ENCODE measurements at places on chromosomes 1 and 21.

- no peak for DNase-seq
Observed at GRCh38 chr1:67889953-67890567, 56.8 kb upstream of the GNG12 start.

GRCh38 chr1:24392982-24393650 is 20.5 kb downstream of the STPG1 start:
- no peak for DNase-seq

DNA sequence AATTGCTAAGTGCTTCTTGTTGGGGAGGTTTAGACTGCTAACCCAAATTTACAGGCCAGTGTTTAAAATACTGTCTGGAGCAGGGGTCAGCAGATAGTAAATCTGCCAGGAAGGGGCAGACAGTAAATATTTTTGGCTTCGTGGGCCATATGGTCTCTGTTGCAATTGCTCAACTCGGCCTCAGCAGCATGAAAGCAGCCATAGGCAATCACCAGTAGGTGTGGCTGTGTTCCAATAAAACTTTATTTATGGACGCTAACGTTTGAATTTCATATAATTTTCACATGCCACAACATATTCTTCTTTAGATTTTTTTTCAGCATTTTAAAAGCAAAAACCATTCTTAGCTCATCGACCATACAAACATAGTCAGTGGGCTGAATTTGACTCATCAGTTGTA is 172.7 kb downstream of the BRINP2 start:
- no peak for DNase-seq

DNA sequence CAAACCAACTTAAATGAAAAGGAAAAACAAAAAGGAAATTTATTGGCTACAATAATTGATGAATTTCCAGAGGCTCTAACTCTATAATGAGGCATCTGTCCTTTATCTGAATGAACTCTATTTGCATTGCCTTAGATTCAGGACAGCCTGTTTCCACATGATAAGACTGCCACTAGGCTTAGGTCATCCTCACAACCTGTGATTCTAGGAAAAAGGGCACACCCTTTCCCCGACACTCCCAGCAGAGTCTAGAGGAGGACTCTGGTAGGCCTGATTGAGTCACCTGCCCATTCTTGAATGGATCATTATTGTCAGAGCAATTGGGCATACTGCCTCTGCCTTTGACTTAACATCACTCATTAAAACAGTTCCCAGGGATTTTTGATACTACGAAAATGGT is 262.8 kb downstream of the TPR start:
- no peak for DNase-seq

DNA sequence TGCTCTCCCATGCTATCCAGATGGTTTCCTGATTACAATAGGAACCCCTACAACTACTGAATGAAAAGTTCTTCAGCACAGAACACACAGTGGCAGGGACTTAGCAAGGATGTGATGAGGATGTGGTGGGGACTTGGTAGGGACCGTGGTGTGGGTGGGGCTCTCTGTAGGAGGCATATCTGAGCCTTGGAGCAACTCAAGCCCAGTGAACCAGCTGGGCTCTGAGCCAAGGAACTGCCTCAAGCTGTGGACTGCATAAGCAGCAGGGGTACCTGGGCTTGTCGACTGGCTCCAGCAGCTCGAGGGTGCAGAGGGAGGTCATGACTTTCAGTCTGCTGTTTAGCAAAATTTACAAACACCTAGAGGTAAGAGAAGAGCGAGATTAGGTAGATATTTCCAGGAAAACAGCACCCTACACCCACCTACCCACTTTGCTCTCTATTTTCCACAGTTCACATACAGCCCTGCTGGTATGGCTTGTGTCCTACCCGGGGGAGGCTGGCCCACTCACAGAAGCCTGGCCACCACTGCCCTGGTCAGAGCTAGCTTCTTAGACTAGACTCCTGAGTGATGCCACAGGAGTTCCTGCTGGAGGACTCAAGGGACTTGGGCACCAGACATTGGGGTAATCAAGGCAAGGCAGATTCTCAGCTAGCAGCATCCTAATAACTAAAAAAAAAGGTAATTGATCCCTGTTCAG is 86.8 kb upstream of the GCLM start:
- no peak for DNase-seq

DNA sequence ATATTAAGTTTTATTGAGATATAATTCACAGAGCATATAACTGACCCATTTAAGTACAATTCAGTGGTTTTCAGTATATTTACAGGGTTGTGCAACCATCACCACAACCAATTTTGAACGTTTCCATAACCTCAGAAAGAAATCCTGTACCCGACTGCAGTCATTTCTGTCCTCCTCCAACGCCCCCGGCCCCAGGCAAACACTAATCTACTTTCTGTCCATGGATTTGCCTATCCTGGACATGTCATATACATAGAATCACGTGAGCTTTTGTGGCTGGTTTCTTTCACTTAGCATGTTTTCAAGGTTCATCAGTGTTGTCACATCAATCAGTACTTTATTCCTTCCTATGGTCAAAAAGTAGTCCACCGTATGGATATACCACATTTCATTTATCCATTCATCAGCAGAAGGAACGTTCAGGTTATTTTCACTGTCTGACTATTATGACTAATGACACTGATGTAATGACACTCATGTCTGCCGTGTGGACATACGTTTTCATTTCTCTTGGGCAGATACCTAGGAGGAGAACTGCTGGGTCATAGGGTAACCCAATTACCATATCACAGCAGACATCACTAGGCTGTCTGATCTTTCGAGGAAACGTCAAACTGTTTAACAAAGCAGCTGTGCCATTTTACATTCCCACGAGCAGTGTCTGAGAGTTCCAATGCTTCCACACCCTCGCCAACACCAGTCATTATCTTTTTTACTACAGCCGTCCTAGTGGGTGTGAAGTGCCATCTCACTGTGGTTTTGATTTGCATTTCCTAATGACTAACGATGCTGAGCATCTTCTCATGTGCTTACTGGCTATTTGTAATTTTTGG is 30.8 kb downstream of the MRPL37 start:
- DNase-seq, result no peak

DNA sequence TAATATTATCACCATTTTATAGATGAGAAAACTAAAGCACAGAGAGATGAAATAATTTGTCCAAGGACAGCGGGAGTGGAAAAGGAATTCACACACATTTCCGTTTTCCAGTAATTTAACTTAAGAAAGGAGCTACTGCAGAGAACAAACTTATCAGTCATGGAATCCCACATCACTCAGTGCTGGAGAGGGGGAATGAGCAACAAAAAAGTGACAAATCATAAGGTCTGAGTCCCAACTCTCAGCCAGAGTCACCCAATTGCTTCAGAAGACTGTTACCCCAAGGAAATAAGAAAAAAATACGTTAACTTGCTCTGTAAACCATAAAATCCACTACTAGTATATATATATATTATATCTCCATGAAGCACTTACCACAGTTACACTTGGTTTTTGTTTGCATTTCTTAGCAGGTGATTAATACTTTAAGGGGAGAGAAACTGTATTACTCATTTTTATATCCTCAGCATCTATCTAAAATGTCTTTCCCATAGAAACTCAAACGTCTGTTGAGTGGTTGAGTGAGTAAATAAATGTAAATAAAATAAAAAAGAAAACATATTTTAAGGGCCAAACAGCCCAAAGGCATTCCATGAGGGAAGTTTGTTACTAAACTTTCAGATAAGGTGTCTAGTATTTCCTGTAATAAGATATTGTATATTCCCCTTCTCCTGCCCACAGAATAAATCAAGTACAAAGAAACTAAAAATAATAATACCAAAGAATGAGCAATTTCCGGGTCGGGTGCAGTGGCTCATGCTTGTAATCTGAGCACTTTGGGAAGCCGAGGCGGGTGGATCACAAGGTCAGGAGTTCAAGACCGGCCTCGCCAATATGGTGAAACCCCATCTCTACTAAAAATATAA is 76.8 kb downstream of the SLC45A1 start:
- DNase-seq, result no peak

DNA sequence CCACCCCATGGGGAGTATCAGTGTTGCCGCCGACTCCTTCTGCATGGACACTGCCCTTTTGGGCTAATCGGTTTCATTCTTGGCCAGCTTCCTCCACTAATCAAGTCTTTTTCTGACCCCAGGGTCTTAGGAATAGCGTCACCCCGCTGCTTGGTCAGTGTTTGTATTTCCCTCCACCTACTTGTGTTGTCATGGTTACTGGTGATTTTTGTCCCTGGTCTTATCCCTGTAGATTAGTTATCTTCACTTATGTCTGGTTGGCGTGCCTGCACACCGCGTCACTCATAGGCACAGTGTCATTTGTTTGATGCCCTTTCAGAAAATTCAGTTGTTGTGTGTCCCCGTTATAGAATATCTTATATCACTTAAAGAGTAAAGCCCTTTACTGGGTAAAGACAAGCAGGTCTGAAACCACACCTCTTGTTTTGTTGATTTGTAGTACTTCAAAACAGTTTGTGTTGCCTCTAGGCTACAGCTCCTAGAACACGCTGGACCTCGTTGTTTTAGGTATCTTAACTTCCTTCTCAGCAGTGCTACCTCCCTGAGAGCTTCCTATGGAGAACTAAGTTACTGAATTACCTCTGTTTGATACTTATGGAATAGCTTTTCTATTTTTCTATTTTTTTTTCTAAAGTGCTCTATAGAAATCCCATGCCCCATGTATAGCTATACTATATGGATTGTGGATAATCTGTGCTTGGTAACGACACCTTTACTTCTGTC is 868 bp downstream of the PPP1R12B start:
- DNase-seq, result no peak

DNA sequence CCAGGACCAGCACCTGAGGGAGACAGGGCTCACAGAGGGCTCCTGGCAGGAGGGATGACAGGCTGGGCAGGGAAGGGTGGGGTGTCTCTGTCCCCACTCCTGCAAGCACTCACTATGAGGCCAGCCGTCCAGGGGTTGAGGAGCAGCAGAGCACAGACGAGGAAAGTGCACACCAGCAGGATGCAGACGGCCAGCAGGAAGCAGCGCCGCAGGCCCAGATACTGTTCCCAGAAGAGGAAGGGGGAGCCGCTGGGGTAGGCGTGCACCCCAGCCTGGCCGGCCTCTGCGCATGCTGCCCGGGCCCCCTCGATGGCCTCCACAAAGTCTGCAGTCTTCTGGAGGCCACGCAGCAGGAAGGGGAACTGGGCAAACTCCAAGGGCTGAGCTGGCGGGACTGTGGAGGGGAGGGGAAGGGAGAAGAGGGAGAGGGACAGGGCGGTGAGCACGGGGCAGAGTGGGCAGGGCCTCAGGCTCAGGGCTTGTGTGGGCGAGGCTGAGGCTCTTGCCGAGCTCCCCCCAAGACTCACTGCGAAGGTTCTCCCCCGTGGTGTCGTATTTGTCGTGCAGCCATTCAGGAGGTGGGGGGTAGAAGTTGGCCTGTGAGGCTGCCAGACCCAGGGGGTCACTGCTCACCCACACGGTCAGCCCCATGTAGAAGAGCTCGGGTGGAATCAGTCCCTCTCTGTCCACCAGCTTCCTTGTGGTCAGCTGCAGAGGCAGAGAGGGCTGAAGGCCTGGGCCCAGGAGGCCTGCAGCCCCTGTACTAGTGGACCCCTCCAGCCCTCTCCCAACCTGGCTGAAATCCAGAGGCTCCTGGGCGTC is 16.5 kb downstream of the PTCH2 start:
- DNase-seq, result no peak

DNA sequence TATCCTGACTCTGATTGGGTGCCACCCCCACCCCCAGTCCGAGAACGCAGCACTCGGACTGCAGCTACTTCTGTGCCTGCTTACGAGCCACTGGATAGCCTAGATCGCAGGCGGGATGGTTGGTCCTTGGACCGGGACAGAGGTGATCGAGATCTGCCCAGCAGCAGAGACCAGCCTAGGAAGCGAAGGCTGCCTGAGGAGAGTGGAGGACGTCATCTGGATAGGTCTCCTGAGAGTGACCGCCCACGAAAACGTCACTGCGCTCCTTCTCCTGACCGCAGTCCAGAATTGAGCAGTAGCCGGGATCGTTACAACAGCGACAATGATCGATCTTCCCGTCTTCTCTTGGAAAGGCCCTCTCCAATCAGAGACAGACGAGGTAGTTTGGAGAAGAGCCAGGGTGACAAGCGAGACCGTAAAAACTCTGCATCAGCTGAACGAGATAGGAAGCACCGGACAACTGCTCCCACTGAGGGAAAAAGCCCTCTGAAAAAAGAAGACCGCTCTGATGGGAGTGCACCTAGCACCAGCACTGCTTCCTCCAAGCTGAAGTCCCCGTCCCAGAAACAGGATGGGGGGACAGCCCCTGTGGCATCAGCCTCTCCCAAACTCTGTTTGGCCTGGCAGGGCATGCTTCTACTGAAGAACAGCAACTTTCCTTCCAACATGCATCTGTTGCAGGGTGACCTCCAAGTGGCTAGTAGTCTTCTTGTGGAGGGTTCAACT is 2.1 kb downstream of the RBM15 start:
- DNase-seq, result no peak

- DNase-seq, result no peak
Observed at GRCh38 chr1:108583757-108584427, 24.0 kb downstream of the EEIG2 start.
